NCI-H510A (cell line): ENCODE measurements at places on chromosomes 16 and 17.
A peak's percentile ranks its signal among the peaks of the same experiment; 100 is the strongest.

DNA sequence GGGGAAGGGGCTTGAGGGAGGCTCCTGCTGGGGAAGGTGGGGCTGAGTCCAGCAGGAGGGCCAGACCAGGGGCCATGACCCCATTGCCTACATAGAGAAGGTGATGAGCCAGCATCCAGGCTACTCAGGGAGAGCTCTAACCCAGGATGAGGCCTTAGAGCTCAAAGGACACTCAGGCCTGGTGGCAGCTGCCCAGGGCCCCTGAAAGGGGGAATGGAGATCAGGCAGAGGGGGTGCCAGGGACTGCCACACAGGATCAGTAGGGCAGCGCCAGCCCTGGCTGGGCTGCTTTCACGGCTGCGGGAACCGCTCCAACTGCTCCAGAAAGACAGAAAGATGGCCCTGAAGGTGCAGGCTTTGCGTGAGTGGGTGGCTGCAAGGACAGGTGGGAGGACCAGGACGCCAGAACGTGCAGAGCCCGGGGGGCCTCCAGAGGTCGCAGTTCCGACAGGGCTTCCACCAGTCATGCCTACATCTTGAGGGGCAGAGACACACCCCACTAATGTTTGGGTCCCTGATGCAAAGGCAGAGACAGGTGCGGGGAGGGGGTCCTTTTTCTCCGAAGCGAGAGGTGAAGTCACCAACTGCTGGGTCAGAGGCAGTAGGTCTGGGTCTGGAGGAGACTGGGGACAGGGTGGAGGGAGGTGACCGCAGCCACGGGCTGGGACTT, 882 bp upstream of the ATP6V0C start:
- no peak for DNase-seq

DNA sequence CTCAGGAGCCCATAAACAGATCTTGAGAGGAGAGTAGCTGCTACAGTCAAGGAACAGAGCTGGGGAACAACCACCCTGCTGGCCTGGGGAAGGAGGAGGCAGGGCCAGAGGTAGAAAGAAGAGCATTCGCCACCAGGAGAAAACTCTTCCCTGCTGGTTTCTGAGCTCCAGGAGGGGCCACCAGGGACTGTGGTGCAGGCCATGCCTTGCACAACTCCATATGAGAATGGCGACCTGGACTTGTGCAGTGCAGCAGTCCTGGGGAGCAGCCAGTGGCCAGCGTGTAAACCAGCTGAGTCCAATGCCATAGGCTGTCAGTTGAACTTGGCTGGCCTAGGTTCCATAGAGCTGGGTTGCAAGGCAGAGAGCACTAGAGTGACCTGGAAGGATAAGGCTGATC, 11.6 kb downstream of the SLC13A2 start:
- DNase-seq, result no peak

- DNase-seq, result no peak
Measured at GRCh38 chr17:77366558-77367245, 225.9 kb downstream of the SEC14L1 start.

DNA sequence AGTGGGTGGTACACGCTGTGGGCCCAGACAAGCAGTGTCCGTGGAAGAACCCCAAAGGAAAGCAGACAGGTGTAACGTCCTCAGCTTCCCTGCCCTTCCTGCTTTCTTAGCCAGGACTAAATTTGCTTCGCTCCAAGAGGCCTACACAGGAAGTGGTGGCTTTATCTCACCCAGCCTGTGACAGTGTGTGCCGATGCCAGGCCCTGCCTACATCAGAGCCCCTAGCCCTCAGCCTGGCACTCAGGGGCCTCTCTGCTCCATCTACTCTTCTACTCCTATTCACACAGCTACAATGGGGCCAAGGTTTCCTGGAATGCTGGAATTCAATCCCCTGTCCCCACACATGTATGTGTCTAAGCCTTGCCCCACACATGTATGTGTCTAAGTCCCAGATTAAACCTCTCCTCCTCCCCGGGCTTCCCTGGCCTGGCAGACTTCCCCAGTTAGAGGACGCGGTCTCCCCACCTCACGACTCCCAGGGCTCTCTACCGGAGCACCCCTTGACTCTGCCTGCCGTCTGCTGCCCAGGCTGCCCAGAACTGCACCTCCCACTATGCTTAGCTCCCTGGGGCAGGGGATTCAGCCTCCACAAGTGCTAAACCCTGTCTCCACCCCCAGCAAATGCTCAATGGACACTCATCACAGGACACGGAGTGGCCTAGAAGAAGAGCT, 8.2 kb downstream of the PGAP3 start:
- DNase-seq, result no peak

DNA sequence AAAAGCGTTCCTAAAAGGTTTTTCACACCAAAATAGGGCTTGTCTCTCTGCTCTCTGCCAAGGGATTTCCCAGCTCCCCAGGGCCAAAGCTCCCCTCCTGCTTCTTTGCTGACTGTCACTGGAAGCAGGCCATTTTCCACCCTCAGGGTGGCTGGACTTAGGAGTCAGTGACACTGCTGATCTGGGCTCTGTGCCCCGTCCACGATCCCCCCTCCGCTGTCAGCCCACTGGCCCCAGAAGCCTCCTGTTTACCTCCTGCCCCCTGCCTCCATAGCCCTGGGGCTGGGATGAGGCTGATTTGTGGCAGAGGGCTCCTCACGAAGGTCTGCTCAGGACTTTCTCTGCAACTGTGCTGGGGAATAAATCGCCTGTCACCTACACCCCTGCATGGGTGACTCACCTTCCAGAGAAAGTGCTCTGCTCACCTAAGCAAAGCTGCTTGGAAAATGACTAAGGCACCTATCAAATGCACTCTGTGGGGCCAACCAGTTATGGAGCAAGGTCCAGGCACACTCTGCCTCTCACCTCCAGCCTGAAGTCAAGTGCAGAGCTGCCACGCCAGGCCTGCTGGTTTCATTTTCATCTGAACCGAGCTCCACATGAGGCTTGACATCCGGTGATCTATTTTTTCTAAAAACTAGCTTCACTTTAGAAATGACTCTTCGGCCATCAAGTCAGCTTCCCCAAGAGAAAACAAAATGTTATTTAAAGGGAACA, 4.9 kb downstream of the MAP3K14 start:
- peak; percentile 58 for DNase-seq

- peak; percentile 68 for DNase-seq
Measured at GRCh38 chr17:78965491-78965924, 14.2 kb downstream of the LGALS3BP start.

DNA sequence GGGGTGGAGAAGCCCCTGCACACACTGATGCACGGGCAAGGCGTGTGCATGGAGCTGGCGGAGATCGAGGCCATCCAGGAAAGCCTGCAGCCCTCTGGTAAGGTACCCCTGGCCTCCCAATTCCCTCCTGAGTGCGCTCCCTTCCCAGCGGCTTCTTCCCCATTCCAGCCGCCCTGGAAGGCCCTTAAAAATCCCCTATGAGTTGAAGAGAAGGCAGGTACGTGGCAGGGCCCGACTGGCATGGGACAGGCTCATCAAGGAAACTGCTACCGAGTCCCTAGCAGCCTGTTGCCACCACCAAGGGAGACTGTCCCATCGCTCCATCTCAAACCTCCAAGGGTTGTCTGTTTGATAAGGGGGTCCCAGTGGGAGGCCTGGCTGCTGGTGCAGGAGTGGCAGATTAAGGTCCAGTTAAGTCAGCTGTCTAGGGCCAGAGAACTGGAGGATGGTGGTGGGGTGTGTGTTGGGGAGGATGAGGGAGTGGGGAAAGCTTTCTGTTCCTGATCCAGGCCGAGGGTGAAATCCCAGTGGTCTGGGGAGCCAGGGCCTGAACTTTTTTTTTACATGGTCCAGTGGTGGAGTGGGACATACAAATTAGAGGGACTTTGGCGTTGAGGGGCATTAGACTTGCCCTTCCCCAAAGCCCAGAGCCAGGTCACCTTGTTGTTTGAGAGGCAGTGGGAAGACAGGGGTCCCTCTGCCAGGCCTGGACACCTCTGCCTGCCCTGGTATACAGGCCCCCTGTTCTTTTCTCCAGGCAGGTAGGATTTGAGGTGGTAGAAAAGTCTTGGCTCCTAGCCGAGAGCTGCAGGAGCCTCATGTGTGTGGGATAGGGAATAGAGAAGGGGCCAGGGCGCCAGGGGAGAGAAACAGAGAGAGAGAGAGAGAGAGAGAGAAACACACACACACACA, 994 bp downstream of the IGFBP4 start:
- DNase-seq, result no peak

- no peak for DNase-seq
Measured at GRCh38 chr17:42783062-42783790, 2.8 kb downstream of the WNK4 start.

DNA sequence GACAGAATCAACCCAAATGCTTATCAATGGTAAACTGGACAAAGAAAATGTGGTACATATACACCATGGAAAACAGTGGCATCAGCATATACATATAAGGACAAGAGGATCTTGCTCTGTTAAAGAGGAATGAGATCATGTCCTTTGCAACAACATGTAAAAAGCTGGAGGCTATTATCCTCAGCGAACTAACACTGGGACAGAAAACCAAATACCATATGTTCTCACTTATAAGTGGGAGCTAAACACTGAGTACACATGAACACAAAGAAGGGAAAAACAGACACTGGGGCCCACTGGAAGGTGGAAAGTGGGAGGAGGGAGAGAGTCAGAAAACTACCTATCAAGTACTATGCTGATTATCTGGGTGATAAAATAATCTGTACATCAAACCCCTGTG, 447.3 kb upstream of the MAF start:
- DNase-seq, result no peak

DNA sequence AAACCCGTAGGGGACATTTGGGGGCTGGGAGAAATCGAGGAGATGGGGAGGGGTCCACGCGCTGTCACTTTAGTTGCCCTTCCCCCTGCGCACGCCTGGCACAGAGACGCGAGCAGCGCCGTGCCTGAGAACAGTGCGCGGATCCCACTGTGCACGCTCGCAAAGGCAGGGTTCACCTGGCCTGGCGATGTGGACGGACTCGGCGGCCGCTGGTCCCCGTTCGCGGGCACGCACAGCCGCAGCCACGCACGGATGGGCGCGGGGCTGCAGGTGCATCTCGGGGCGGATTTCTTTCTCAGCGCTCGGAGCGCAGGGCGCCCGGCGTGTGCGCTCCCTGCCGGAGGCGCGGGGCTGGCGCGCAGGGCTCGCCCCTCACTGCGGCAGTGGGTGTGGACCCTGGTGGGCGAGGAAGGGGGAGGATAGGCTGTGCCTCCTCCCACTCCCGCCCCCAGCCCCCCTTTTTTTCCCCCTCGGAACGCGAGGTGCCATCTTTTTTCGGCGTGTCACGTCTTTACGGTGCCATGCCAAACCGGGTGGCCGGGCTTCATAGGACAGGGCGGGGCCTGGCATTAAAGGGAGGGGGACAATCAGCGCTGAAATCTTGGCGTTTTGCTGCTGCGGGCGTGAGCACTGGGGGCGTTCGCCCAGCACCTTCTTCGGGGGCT, 1.1 kb downstream of the MAPT start:
- DNase-seq, result no peak

GRCh38 chr17:38869526-38870258, at the start of gene LASP1:
LASP1 (plus strand) TSS chr17:38870058; CDS start chr17:38870190, 132 bp downstream.
- DNase-seq, result peak; percentile 84

- DNase-seq, result no peak
Measured at GRCh38 chr16:55543472-55543871, 23.0 kb upstream of the CAPNS2 start.

GRCh38 chr17:27233059-27233458, 60.9 kb upstream of the WSB1 start:
- no peak for DNase-seq

GRCh38 chr17:17485420-17485819, 8.6 kb downstream of the MED9 start:
- no peak for DNase-seq

DNA sequence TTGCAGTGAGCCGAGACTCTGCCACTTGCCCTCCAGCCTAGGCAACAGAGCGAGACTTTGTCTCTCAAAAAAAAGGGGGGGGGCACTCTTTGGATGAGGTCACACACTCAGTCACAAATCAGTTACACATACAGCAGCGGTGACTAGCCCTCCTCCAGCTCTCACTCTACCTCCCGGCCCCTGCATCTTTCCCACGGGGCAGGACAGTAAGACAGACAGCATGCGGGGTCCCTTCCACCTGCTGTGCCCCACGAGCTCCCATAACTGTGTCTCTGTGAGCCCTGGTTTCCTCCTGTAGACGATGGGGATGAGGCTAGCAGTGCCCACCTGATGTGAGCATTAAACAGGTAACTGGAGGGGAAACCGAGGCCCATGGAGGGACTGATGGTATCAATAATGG, 5.2 kb downstream of the CIBAR2 start:
- no peak for DNase-seq

DNA sequence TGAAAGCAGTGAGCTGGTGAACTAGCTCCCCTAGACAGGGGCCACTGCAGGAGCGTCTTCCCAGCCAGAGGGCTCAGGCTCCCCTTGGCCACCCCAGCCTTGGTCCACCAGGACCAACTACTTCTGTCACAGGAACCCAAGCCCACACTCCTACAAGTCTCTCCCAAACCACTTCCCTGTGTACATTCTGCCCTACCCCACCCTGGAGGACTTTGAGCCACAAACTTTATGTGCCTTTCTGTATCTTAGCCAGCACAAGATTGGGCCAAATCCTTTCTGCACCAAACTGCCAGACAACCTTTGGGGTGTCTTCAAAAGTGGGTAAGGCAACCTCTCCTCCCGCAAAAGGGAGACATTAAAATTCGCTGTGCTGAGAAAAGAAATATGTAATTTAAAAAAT, 31.6 kb downstream of the EFCAB5 start:
- no peak for DNase-seq

- DNase-seq, result no peak
Measured at GRCh38 chr17:7428557-7428956, at the start of gene SPEM3. SPEM3 (plus strand) TSS chr17:7428857; CDS start chr17:7428903, 46 bp downstream.

DNA sequence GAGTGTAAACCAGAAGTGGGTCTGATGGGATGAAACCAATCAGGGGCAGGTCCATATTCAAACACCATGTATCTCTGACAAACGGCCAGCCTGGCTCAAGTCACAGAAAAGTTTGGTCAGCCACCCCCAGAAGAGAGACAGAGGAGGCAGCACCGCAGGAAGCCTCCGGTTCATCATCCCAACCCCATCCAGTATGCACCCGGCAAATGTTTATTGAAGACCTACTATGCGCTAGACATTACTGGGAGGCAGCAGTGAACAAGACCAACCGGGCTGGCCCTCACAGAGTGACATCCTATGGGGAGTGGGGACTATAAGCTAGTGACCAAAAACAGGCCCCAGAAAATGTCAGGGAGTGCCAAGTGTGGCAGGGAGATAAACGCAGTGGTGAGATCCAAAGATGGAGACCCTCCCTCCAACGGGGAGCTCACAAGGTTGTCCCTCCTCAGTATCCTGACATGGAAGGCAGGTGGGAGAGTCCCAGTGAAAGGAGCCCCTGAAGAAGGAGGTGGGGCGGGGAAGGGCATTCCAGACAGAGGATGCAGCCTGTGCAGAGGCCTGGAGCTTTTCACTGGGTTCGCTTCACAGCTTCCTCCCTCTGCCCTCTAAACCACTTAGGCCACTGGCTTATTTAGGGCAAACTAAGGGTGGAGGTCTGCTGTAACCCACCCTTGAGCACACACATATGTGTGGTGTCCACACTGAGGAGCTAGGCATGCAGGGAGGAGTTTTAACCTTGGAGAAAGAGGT, 2.0 kb downstream of the GSG1L start:
- DNase-seq, result no peak

GRCh38 chr16:86970726-86971125, 346.5 kb downstream of the C16orf95 start:
- DNase-seq, result no peak
